ENCODE measurements at places on chromosomes 16 and 17.

GRCh38 chr16:58154345-58154744, 25.2 kb upstream of the CFAP20 start:
- no peak for DNase-seq

- no peak for DNase-seq
Measured at GRCh38 chr17:2700030-2700490, 11.5 kb downstream of the CLUH start.

- no peak for DNase-seq
Measured at GRCh38 chr17:81891303-81891552, 158 bp downstream of the ALYREF start.

DNA sequence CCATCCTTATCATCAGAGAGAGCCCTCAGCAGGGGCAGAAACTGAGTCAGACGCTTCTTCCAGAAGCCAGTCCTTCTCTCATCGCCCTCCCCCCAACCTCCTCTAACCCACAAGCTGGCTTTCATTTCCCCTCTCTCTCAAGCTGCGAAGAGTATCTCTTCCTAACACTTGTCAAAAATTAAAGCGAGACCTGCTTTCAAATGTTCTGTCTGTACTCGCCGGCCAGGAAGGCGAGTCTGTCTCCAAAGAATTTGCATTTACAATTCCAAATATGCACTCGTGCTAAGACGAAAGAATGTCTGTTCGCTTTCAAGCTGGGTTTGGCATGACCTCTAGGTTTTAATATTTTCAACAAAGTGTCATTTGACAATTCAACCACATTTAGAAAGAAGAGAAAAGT, 140.4 kb downstream of the RGS9 start:
- no peak for DNase-seq

DNA sequence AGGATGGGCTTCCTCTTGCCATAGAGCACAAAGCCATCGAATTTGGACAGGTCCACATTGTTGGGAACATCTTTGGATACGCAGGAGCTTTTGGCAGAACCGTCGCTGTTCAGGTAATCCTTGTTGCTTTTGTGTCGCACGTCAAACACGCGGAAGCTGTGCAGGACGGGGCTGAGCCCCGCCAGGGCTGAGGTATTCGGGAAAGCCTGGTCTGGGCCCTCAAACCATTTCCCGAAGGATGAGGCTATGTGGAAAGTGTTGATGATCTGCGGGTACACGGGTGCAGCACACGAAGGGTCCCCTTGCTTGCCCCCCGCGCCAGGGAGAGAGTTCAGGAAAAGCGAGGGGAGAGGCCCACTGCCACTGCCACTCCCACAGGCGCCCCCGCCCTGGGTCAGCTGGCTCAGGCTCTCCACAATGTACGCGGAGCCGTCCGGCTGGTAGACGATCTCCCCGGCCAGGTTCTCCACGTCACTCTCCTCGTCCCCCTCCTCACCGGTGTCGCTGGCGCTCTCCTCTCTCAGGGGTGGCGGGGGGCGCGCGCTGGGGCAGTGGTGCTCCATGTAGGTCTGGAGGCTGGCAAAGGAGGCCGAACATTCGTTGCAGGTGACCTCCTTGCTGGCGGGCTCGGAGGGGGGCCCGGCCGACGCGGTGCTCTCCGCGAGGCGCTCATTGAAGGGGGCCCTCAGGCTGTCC, 88.5 kb downstream of the ZFHX3 start:
- DNase-seq = no peak

DNA sequence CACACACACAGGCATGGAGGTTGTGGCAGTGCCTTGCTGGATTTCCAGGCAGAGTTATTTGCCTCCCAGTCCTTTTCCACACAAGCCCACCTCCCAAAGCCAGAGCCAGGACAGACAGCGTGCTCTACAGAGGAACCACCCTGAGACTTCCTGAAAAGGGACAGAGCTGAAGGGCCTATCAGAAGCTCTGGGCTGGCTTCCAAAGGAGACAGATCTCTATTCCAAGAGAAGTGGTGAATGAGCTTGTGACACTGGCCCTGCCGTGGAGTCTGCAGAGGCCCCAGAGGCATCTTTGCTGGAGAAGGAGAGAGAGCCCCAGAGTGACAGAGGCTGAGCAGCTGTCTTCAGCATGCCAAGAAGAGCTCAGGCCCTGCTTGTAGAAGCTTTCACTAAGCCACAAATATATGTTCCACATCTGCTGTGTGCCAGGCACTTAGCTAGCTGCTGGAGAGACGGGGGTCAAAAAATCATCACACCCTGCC, 8.3 kb upstream of the LPCAT2 start:
- DNase-seq = no peak

- no peak for DNase-seq
Measured at GRCh38 chr17:9018726-9019125, 2.6 kb upstream of the NTN1 start.

Measured in kidney epithelial cell (primary cell).